Right ventricle myocardium inferior (tissue), 1 donor: ENCODE measurements at places on chromosomes 2 and 18.

- DNase-seq = no peak
These were observed 658.2 kb downstream of the NUP35 start for GRCh38 chr2:183782436-183782835.

DNA sequence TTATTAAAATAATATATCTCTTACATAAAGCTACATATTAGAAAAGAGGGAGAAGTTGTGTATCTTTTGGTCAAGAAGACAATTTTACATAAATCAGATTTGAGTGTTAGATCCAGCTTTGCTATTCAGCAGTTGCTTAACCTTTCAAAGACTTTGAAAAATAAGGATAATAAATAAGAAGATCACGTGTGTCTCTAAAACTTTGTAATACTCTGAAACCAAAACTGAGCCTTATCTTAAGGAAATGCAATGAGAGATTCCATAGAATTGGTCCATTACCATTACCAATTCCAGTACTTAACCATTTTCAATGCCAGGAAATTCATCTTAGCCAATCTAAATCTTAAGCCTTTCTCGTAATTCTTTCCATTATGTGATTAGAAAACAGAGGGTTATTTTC, 89.2 kb upstream of the COL5A2 start:
- DNase-seq = no peak

DNA sequence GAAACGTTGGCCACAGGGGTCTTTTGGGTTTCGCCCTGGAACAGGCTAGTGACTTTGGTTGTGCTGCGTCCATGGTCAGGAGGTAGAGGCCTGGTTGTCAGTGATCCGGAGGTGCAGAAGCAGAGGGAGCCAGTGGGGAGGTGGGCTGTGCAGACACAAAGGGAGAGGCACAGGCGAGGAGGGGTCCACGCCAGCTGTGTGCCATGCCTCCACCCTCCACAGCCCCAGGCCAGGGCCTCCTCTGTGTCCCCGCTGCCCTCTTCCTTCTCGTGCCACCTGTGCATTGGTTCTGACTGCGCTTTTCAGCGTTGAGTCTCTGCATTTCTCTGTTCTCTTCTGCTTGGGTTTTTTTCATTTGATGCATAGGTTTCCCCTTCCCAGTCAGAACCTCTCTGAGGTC, 121.0 kb downstream of the GBX2 start:
- no peak for DNase-seq

DNA sequence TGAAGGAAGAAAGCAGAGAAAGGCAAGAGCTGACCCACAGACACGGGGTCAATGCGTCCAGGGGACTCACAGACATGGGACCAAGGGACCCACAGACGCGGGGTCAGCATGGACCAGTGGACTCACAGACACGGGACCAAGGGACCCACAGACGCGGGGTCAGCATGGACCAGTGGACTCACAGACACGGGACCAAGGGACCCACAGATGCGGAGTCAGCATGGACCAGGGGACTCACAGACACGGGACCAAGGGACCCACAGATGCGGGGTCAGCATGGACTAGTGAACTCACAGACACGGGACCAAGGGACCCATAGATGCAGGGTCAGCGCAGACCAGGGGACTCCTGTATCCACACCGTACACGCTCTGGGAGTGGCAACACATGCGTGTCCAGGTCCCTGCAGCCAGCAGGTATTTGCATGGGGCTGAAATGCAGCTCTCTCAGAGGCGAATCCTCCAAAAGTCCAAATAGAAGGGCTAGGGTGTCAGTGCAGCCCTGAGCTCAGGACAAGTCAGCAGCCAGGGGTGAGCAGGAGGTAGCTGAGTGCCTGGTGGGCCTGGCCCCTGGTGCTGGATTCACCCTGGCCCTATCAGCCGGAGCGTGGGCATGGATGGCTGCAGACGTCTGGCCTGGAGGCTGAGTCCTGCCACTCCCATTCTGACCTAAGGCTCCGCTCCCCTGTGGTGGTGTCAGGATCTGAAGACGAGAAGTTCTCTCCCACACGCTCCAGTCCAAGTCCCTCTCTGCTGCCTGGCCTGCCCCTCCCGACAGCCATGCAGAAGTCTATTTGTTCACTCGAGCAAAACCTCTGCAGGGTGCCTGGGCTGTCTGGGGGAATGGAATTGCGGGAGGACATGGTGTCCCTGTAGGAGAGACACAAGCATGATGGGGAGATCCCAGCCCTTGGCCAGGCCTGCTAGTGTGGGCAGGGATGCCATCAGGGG, 28.5 kb downstream of the TMEM18 start:
- DNase-seq = peak; percentile 69

GRCh38 chr2:185374878-185375277, 363.7 kb upstream of the FSIP2 start:
- DNase-seq = no peak

- no peak for DNase-seq
These were observed 88.3 kb upstream of the UBE2E3 start for GRCh38 chr2:180892091-180892490.

DNA sequence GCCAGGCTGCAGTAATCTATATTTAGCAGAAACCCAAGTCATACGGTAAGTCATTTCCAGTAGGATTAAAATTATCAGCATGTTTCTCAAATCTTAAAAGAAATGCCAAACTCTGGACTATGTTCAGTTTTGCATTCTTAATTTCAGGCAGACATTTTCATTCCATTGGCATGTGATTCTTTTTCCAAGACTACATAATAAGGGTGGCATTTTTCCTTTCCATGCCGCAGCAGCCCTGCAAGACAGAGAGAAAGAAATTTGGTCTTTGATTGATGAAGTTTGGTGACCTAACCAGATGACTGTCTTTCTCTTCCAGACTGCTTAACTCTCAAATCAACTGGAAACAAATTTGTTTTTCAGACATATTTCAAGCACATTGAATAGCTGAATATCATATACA, 118.1 kb downstream of the FHOD3 start:
- no peak for DNase-seq

DNA sequence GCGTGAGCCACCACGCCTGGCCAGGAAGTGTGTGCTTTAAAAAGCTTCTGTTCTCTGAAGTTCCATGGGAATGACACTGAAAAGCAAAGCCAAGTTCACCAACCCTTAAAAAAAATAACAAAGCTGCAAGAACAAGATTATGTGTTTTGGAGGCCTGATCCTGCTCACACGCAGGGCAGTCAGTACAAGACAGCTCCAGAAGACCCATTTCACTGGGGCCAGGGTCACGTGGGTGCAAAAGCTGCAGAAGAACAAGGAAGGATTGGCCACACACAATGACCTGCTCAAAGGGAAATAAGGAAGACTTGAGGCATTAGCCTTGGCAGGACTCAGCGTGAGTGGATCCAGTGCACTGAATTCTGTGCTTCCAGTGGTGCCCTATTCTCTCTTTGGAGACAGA, 187.9 kb downstream of the NCK2 start:
- DNase-seq = no peak

- DNase-seq = no peak
These were observed 11.4 kb downstream of the MROH2A start for GRCh38 chr2:233789554-233789953.

DNA sequence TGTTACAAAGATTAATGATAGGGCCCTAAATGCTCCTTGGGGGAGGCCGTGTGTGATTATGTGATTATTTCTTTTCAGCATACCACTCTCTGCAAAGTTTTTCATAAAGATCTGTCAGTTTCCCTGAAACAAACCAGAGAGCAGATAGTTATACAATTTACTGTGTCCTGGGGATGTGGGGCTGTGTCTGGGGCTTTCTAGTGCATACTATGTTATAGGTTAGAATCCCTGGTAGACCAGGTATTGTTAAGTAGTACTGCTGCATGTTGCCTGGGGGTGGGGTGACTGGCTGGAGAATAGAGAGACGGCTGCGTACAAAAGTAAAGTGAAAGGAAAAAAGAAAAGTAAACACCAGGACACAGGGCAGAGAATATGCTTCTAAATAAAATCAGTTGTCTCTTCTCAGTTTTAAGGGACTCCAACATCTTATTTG, 3.3 kb upstream of the CCBE1 start:
- DNase-seq = no peak

- no peak for DNase-seq
These were observed 222.8 kb downstream of the ARL4C start for GRCh38 chr2:234273887-234274584.

- no peak for DNase-seq
These were observed 1.2 kb upstream of the ANO7 start for GRCh38 chr2:241187101-241187917.

- no peak for DNase-seq
These were observed 29.0 kb upstream of the EPAS1 start for GRCh38 chr2:46268196-46268595.

DNA sequence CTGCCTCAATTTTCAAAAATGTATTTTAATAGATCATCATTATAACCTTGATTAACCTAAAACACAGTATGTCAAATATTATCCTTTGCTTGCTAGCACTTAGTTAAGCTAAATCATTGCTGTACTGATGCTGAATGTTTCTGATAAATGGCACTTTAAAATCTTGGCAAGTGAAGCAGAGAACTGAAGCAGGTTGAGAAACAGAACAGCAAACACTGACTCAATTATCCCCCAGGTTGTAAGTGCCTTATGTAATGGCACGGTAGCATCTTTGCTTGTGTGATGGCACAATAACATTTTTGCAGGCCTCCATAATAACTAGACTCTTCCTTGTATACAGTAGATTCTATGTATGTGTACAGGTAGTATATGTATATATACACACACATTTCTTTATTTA, 33.8 kb downstream of the ARHGAP15 start:
- no peak for DNase-seq
